ENCODE measurements at places on chromosomes 5 and 9. TPM values are rescaled to one million over a fixed set of nuclear protein-coding genes. Genes with fewer than 3 reads are reported as not detected.

DNA sequence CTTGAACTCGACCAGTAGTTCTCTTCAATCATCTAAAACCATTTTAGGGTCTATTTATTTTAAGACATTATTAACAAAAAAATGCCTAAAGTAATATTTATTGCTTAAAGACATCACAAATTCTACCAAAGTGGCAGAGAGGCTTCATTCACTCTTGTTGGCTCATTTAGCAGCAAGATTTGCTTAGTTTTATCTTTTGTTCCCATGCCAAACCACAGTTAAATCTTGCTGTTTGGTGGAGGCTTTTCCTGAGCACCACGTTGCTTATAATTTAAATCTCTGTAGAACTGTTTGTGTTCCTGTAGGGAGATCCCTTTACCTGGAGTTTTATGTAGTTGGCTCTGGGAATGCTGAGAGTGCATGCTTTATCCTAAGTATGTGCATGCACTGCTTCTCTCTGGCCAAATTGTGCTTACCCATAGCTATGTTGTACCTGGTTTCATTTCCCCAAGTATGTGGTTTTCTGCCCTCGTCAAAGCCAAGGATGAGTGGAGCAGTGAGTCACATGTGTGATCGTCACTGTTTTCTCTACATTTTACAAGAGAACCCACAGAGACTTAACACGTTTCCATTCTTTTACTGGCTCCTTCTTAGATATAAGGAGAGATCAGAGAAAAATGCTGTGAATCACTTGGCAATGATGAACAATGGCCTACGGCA lies 42.1 kb upstream of the MAST4 start:
- DNase-seq = no peak

GRCh38 chr5:108749128-108749861 lies 1.6 kb downstream of the FER start:
- DNase-seq = no peak

- DNase-seq = no peak
Measured at GRCh38 chr9:37283730-37284325, 138.7 kb upstream of the GRHPR start.

GRCh38 chr5:179908528-179908927 lies 831 bp upstream of the TBC1D9B start:
- no peak for DNase-seq

DNA sequence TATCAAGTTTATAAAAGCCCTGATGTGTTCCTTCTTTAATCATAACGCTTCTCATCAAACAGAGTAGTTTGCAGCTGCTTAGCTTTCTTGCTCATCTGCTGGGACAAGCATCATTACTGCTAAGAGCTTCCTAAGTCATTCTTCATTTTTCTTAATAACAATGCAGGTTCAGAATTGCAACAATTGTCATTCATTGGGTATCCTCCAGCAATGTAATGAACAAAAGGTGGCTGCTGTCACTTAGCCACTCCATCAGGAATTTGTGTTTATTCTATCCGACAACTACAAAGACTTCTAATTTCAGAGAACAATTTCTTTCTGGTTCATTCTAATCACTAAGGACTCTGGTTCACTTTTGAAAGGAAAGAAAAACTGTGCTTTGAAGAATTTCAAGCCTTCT lies 836.7 kb upstream of the CDH10 start:
- no peak for DNase-seq

Gene NKD2
- total RNA-seq = 1.6 TPM

GRCh38 chr9:75333624-75334023 lies 245.3 kb downstream of the OSTF1 start:
- DNase-seq = no peak

DNA sequence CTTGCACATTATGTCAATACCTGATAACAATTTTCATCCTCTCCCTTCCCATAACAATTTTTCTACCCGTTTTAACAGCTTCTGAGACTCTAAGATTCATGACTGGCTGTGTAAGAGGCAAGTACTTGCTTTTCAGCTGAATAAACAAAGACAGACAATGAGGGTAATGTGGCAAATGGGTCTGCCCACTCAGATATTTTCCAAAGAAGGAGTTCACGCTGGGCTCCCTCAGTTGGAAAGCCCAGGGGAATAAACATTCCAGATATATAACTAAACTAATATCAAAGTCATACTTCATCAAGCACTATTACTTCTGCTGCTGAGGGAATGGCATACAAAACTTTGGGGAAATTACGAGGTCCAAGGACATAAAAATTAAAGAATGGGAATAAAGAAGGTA lies 24.4 kb downstream of the MEGF9 start:
- DNase-seq = no peak

Gene CARTPT
- total RNA-seq = not detected

DNA sequence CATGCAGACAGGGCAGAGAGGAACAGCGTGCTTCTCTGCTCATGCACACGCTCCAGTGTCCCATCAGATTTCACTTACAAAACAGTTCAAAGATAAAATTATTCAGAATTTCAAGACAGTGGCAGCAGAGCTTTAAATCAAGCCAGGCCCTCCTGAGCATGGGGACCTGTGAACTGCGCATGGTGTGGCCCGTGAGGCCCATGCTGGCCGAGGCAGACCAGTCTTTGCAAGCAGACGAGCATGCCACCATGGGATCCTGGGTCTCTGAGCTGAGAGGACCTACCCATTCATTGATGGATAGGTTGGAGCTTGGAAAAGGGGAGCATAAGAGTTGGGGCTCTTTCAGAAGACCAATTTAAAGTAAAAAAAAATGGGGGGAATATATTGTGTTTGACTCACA lies 35.0 kb upstream of the SAP30L start:
- no peak for DNase-seq
